ENCODE measurements at places on chromosomes 1 and 21.

GRCh38 chr1:83929184-83929583, 69.7 kb downstream of the TTLL7 start:
- DNase-seq, result peak; percentile 43

GRCh38 chr21:15443740-15444117, 286.1 kb upstream of the USP25 start:
- no peak for DNase-seq

- no peak for DNase-seq
Observed at GRCh38 chr21:34020005-34020847, 53.2 kb upstream of the MRPS6 start.

- DNase-seq, result no peak
Observed at GRCh38 chr1:233657466-233657865, 43.6 kb downstream of the KCNK1 start.

GRCh38 chr1:112748396-112748795, 33.3 kb upstream of the PPM1J start:
- DNase-seq, result no peak
